Neural progenitor cell (in vitro differentiated cells): ENCODE measurements at places on chromosomes 1 and 21. TPM values are rescaled to one million over a fixed set of nuclear protein-coding genes. Genes with fewer than 3 reads are reported as not detected.

GRCh38 chr21:29540289-29540688 lies 241.6 kb downstream of the BACH1 start:
- no peak for DNase-seq

Gene MROH9
- not detected in 2 replicates for total RNA-seq

DNA sequence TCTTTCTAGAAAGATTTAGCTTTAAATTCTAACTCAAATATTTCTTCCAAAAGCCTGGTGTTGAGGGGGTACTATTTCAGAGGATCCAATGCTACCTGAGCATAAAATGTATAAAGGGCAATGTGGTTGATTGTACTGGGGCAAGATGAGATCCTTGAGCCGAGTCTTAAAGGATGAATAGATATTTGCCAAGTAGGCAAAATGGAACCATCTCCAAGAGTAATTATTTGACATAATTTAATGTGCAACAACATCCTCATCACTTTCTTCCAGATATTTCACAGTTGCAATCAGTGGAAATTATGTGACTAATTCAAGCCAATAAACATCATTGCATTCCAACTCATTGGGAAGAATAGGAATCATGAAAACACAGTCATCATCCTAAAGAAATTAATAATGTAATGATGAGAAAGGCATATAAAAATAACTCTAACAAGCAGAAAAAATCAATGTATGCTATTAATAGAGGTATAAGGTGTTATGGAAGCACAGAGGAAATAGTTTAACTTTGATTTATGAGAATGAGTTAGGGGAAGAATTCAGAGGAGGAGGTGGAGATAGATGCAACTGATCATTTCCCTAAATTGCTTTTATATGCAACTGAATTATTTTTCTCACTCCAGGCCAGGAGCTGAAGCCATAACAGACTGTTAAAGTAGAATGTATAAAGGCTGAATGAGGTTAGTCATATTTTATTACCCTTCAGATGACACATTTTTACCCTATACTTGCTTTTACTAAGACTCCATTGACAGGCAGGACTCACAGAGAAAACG lies 30.0 kb upstream of the RGS4 start:
- DNase-seq = no peak

Gene HORMAD1
- total RNA-seq = not detected in 2 replicates

Gene RIMKLA
- total RNA-seq = 5.1 and 5.4 TPM in 2 replicates

GRCh38 chr1:211280910-211281309 lies 21.7 kb downstream of the RCOR3 start:
- no peak for DNase-seq
